T-helper 1 cell treated with Interleukin-12 subunit alpha and Interleukin-12 subunit beta and Interleukin-4 antibody, amounts not matched to agents 30 ng/mL and 1 ng/mL, for 36 hours (primary cell): ENCODE measurements at places on chromosomes 4 and X. TPM values are rescaled to one million over a fixed set of nuclear protein-coding genes. Genes with fewer than 3 reads are reported as not detected.

GPR173 gene
- not detected in 2 replicates for total RNA-seq

COX7B2 gene
- not detected in 2 replicates for total RNA-seq

AKAP4 gene
- total RNA-seq: not detected in 2 replicates

SOWAHB gene
- not detected in 2 replicates for total RNA-seq

CT45A10 gene
- not detected in 2 replicates for total RNA-seq

CSAG2 gene
- not detected in 2 replicates for total RNA-seq

TMEM150C gene
- not detected in 2 replicates for total RNA-seq

CD38 gene
- total RNA-seq: 213 and 216 TPM in 2 replicates

ZDHHC15 gene
- not detected in 2 replicates for total RNA-seq

FAM47E gene
- total RNA-seq: not detected in 2 replicates

BST1 gene
- 0.88 and 1.3 TPM in 2 replicates for total RNA-seq

ARHGAP36 gene
- total RNA-seq: not detected in 2 replicates

KCTD8 gene
- not detected in 2 replicates for total RNA-seq

ELK1 gene
- total RNA-seq: 63.3 and 68.5 TPM in 2 replicates

SHISA3 gene
- total RNA-seq: 0.10 and 0.17 TPM in 2 replicates

L1CAM gene
- 8.0 and 9.7 TPM in 2 replicates for total RNA-seq

CNGA2 gene
- total RNA-seq: not detected in 2 replicates

SRP72 gene
- total RNA-seq: 147 and 152 TPM in 2 replicates

DMP1 gene
- not detected in 2 replicates for total RNA-seq

C4orf54 gene
- total RNA-seq: not detected in 2 replicates

IL21 gene
- total RNA-seq: 29.8 and 30.1 TPM in 2 replicates

SMR3A gene
- not detected in 2 replicates for total RNA-seq

TLR8 gene
- total RNA-seq: not detected in 2 replicates

TBX22 gene
- not detected in 2 replicates for total RNA-seq

PDGFRA gene
- total RNA-seq: 1.8 and 2.0 TPM in 2 replicates

GAGE12E gene
- not detected in 2 replicates for total RNA-seq

CITED1 gene
- total RNA-seq: not detected in 2 replicates

HAND2 gene
- not detected in 2 replicates for total RNA-seq

PABPC4L gene
- total RNA-seq: not detected in 2 replicates

BEX5 gene
- total RNA-seq: 1.4 TPM in 2 replicates

AMELX gene
- not detected in 2 replicates for total RNA-seq

RHOH gene
- 150 and 158 TPM in 2 replicates for total RNA-seq

DCLK2 gene
- total RNA-seq: 0.05 and 0.15 TPM in 2 replicates

REPS2 gene
- total RNA-seq: not detected in 2 replicates

RAB39B gene
- total RNA-seq: 11.5 and 11.6 TPM in 2 replicates

HTR2C gene
- not detected in 2 replicates for total RNA-seq

SLC49A3 gene
- 0.66 and 1.0 TPM in 2 replicates for total RNA-seq

DCK gene
- 68.1 and 71.8 TPM in 2 replicates for total RNA-seq

GNRHR gene
- total RNA-seq: not detected in 2 replicates

SERTM2 gene
- not detected in 2 replicates for total RNA-seq

WWC2 gene
- total RNA-seq: 0.27 and 0.32 TPM in 2 replicates

RWDD4 gene
- total RNA-seq: 19.1 and 19.2 TPM in 2 replicates

TCEAL6 gene
- total RNA-seq: not detected in 2 replicates

KLB gene
- not detected in 2 replicates for total RNA-seq

NPY2R gene
- total RNA-seq: not detected in 2 replicates

GPM6B gene
- not detected in 2 replicates for total RNA-seq

CNGA1 gene
- not detected in 2 replicates for total RNA-seq

SCARB2 gene
- total RNA-seq: 9.4 and 11.2 TPM in 2 replicates

TCP11X2 gene
- total RNA-seq: not detected in 2 replicates
